ENCODE measurements at places on chromosomes 5 and 9. TPM values are rescaled to one million over a fixed set of nuclear protein-coding genes. Genes with fewer than 3 reads are reported as not detected.

The NKD2 gene
- total RNA-seq = 25.5 TPM

The CER1 gene
- total RNA-seq = not detected

The MPDZ gene
- total RNA-seq = 9.9 TPM

The POU5F2 gene
- total RNA-seq = 0.02 TPM

The KCNV2 gene
- total RNA-seq = not detected

The SOHLH1 gene
- total RNA-seq = 0.05 TPM

The SRD5A1 gene
- 31.8 TPM for total RNA-seq

The SPINK4 gene
- total RNA-seq = not detected

The TAS2R1 gene
- total RNA-seq = not detected

The FGF18 gene
- total RNA-seq = 3.2 TPM

The LRRC14B gene
- not detected for total RNA-seq

The SLCO6A1 gene
- total RNA-seq = not detected

The PAEP gene
- total RNA-seq = 0.25 TPM

The PCDHGA8 gene
- total RNA-seq = 0.02 TPM

The ADAM19 gene
- 10.6 TPM for total RNA-seq

Data from A549 treated with AZD2906 at 1 μM for 4 hours (cell line).